Stimulated activated CD4-positive, alpha-beta T cell treated with anti-CD3 and anti-CD28 coated beads, Interleukin-15, amount 100 ng/mL, for 1 hour (primary cell): ENCODE measurements at places on chromosomes 12 and 14.

DNA sequence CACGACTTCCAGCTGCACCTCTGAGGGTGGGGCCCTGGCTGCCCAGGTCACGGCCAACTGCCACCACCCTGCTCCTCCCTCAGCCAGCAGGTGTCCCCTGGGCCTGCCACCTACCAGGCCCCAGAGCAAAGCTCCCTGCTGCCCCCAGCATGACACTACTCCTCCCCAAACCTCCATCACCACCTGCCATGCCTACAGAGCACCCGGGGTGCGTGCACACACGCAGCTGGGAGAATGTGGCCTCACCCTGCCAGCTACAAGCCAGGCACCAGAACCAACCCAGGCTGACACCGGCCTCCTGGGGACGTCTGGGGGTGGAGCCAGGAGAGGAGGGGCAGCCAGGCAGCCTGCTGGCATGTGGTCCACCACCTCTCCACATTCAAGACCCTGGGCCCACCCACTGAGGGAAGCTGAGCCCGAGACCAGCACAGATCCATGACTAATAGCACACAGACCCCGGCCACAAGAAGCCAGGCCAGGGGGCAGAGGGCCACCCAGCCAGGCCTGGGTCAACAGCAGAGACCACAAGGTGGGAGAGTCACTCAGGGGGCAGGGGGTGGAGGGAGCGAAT, 3.4 kb downstream of the JAG2 start:
- DNase-seq: no peak

GRCh38 chr14:103059556-103059955, 2.2 kb upstream of the CDC42BPB start:
- DNase-seq: no peak

- DNase-seq: no peak
Measured at GRCh38 chr12:47340411-47341015, 260.8 kb upstream of the AMIGO2 start.

GRCh38 chr14:32606301-32606700, 277.2 kb downstream of the AKAP6 start:
- DNase-seq: no peak

DNA sequence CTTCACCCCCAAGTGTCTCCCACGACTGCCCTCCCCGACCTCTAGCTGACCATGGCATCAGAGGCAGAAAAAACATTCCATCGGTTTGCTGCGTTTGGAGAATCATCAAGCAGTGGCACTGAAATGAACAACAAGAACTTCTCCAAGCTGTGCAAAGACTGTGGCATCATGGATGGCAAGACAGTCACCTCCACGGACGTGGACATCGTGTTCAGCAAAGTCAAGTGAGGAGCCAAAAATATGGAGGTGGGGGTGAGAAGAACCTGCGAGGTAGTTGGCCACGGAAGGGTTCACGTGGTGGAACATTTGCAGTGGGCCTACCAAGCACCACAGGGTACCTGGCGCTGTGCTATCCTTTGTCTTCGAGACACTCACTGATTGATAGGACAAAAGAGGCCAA, 514 bp downstream of the TPPP2 start:
- no peak for DNase-seq

DNA sequence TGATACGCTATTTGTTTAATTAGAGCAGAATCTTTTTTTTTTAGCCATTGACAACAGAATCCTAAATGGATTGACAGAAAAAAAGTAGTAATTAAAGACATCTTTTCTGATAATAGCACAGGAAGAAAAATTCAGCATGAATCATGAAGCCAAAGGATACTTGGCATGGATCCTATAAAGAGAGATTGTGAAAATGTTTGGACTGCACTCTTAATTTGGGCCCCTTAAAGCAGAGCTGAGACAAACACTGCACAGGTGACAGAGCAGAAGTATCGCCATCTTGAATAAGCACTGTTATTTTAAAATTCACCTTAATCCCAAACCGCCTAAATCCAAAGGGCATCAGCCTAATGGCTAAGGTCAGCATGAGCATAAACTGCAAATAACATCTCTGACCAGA, 48.8 kb upstream of the SEL1L start:
- DNase-seq: no peak

DNA sequence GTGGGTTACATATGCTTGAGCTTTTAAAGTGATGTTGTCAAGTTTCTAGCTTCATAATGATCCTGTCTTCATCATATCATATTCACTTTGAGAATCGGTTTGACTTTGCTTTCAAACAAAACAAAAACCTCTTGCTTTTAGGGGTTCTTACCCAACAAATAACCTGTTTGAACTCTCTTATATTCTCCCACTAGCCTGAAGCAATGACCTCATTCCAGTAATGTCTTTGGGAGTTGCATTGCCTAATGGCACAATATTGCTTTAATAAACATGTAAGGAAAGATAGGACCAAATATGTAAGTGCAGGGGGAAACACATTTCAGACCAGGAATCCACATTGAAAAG, 27.7 kb downstream of the WBP11 start:
- DNase-seq: no peak

DNA sequence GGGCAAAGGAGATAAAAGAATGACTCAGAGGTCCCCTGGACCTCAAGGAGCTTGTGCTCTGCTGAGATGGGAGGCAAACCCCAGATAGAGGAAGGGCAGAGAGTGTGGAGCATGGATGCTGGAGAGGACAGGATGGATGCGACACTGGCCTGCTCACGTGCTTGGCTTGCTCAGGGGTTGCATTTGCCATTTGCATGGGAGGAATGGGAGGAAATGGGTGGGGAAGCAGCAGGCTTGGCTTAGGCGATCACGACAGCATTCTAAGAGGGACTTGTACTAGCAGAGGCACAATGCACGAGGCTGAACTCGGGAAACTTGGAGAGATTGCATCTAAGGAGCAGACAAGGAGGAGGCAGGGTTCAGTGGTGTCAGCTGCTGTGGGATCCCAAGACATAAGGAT, 19.8 kb downstream of the CD9 start:
- no peak for DNase-seq

GRCh38 chr14:61106959-61107641, 126.1 kb downstream of the SLC38A6 start:
- DNase-seq: no peak

DNA sequence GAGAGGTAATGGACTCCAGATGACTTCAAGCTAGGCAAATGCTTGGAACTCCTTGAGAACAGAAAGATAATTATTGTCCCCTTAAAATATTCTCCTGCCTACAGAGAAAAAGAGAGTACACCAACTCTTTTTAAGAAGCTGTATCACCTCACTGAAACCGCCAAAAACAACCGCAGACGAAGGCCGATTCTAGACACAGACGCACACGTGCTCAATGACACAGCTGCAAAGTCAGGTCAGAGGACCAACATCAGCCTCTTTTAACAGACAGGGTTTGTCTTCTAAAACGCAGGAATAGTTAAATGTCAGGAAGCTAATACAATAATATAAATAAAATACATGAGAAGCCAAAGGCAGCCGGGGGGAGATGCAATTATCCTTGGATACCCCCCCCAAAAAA, 19.0 kb downstream of the SLC15A4 start:
- no peak for DNase-seq

- DNase-seq: no peak
Measured at GRCh38 chr12:67270622-67271021, 1.5 kb downstream of the CAND1 start.

DNA sequence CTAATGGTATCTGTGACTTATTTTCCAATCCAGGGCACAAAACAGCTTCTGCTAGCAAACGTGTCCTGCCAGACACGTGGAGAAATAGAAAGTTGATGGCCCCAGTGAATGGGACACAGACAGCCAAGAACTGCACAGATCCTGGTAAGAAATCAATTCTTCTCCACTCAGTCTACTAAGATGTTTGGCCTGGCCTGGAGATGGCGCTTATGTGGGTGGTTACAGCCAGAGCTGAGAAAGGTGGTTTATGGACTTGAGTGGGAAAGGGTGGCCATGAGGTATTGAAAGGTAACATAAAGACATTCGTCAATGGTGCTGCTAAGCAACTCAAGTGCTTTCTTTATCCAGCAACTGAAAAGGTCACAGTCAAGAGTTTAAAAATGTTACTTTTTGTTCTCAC, 2.9 kb downstream of the SLC24A4 start:
- no peak for DNase-seq

- DNase-seq: no peak
Measured at GRCh38 chr12:55733021-55733555, 4.3 kb upstream of the CD63 start.

DNA sequence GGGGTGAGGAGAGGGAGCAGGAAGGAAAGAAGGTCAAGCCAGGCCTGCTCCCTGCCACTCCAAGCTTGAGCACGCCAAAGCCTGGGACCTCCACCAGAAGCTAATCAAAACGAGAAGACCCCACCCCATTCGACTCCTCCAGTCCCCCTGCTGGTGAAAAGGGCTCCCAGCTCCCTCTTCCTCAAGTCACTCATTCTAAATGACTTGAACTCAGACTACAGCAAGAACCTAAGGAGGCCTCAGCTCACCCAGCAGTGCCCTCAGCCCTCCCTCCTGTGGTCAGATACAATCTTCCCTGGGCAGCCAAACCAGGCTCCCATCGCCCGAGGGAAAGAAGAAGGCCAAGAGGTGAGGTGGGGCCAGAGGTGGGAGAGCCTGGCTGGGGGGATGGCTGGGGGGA, 17.4 kb downstream of the HDAC7 start:
- no peak for DNase-seq

DNA sequence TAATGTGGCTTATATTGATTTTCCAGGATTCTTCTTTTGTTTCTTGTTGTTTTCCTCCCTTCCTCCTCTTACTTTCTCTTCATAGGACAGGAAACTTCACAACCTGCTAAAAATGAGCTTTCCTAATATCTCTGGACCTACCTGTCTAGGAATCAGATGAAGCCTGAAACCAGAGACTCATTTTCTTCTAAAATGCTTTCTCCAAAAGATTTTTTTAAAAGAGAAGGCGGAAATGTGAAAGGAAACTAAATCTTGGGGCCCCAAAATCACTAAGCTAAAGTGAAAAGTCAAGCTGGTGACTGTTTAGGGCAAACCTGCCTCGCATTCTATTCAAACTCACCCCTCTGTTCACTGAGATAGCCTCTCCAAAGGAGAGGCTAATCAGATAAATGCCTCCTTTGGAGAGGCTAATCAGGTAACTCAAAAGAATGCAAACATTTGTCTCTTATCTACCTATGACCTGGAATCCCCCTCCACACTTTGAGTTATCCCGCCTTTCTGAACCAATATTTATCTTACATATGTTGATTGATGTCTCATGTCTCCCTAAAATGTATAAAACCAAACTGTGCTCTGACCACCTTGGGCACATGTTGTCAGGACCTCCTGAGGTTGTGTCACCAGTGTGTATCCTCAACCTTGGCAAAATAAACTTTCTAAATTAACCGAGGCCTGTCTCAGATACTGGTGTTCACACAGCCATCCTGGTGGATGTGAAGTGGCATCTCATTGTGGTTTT, 72.7 kb upstream of the HECTD1 start:
- no peak for DNase-seq

DNA sequence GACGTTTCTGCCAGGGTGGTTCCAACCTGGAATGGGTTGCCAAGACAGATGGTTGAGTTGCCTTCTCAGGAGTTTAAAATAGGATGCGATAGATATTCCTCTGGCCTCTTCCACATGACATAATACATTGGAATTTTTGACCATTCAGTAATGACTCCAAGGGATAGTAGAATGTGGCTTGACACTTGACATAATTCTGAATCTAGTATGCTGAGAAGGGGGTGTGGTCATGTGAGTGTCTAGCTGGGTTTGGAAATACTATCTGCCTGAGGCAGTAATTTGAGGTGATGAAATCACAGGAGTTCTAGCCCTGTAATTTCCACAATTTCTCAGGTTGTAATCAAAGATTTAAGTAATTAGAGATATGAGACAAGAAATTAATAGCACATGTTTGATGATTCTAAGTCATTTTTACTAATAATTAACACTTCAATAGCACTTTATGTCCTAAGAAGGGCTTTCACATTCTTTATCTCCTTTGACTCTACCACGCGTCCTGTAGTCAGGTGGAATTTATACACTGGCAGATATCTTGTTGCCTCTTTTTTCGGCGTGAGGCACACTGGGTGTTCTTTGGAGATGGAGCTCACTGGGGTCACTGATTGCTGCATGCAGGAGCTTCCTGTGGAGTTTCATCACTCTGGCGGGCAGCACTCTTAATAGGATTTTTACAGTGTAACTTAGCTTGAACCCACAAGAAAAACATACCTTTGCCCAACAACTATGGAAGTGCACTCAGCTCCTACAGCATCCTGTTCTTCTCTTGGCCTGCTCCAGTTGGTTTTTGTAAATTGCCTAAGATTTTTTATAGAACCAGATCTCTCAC, 3.2 kb upstream of the AMIGO2 start:
- no peak for DNase-seq

GRCh38 chr12:81492131-81492720, 266.9 kb downstream of the PPFIA2 start:
- no peak for DNase-seq

DNA sequence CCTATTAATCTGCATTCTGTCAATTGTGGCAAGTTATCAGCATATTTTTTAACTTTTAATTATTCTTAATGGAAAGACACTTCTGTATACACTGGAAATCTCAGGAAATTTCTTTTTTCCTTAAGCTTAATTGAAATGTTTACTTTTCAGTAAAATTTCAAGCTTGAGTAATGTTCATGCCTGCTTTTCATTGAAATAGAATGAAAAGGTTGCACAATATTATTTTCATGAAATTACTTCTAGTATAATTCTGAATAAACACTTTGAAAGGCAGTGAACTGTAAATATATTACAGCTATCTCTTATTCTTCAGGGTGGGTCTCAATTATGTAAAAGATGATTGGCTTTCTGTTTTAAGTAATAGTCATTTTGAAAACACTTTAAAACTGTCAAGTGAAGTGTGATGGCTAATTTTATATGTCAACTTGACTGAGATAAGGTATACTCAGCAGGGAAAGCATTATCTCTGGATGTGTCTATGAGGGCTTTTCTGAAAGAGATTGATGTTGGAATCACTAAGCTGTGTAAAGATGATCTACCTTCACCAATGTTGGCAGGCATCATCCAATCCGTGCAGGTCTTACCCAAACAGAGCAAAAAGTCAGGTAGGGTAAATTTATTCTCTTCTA, 29.9 kb downstream of the CLEC2D start:
- no peak for DNase-seq

GRCh38 chr12:94258593-94258992, 110.2 kb downstream of the PLXNC1 start:
- DNase-seq: no peak

- no peak for DNase-seq
Measured at GRCh38 chr14:89613260-89614008, 196.4 kb upstream of the FOXN3 start.

DNA sequence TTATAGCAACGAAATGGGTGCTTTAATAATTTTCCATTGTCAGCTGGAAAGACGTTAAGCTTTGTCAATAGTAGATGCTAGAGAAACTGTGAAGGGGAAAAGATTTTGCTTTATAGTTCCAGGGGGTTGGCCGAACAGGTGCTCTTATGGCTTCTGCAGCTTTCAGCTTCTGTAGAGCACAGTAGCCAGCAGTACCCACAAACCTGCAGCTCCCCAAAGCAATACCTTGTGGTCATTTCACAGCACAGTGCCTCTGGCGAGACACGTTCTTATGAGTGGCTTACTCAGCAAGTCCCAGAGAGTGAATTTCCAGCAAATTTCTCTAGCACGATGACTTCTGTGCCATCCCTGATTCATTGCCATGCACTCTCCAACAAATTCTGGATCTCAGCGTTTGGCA, 416.3 kb upstream of the ATP2B1 start:
- no peak for DNase-seq

GRCh38 chr12:105120551-105120950, 13.0 kb downstream of the WASHC4 start:
- no peak for DNase-seq

- DNase-seq: no peak
Measured at GRCh38 chr14:50874757-50875156, 2.9 kb downstream of the ABHD12B start.
